ENCODE measurements at places on chromosomes 4 and X.

GRCh38 chr4:32798471-32799159, 2078.4 kb downstream of the PCDH7 start:
- DNase-seq: no peak

DNA sequence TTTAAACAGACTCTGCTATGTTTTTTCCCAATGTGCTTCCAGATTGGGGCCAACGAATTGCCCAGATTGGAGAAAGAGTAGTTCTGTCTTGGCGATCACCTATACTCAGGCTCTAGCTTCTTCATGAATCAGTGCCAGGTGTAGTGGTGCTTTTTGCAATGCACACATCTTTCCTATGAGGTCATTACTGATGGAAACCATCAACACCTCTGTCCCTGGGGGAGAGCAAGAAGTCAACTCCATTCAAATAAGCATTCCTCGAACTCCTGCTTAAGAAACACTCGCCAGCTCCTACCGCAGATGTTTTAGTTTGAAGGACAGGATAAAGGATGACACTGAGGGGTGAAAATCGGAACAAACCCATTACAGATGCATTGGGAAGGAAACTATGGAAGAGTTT, 156.5 kb upstream of the DKK2 start:
- DNase-seq: no peak

DNA sequence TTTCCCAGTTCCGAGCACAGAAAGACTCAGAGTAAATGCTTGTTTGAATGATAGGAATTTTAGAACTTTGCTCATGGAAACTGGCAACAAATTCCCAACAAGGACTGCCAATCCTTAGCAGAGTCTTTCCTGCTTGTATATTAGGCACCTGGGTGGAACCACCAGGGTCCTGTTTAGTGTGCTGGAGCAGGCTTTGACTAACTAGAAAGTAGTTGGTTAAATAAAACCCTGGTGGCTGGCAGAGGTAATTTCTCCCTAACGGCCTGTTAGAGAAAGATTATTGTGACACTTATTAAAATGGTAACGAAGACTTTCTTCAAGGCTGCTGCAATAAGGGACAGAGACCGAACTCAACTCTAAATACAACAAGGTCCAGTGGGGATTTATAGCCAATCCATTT, 103.6 kb upstream of the TEX13D start:
- no peak for DNase-seq

DNA sequence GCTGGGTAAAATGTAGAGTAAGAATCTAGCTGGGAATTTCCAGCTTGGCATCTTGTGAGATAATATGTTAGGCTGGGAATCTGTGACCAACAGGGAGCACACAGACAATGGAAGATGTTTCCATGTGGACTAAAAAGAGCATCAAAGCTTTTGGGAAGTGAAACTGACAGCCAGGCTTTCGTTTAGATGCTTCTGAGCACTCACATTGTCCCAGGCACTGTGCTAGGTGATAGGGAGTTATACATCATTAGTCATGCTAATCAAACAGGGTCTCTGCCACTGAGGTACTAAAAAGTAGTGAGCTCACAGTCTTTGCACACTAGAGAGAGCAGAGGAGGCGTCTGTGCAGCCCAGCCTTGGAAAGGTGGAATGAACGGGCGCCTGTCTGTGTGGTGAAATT, 101.9 kb upstream of the SCOC start:
- DNase-seq: no peak

GRCh38 chr4:146178126-146178525, 2.6 kb downstream of the LSM6 start:
- DNase-seq: no peak

DNA sequence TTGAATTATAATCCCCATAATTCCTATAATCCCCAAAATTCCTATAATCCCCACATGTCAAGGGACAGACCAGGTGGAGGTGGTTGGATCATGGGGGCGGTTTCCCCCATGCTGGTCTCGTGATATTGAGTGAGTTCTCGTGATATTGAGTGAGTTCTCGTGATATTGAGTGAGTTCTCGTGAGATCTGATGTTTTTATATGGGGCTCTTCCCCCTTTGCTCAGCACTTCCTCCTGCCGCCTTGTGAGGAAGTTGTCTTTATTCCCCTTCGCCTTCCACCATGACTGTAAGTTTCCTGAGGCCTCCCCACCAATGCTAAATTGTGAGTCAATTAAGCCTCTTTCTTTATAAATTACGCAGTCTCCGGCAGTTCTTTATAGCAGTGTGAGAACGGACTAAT, 36.6 kb upstream of the GPR78 start:
- no peak for DNase-seq

- DNase-seq: no peak
Observed at GRCh38 chr4:52836678-52837077, 25.4 kb upstream of the RASL11B start.

DNA sequence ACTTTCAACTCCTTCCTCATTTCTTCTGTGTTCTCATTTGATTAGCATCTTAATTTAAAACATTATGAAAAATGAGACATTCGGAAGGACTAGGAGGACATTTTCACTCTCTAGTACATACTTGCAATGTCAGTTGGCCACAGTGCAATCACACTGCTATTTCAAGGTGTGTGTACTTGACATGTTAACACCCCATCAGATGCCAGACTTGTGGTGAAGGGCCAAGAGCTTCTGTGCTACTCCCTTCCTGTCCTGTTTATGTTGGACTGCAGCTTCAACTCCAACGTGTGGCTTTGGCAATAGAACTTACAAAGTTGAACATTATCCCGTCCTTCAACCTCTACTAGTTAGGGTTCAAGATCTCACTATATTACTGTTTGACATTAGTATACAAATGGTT, 221.0 kb downstream of the PALLD start:
- no peak for DNase-seq

DNA sequence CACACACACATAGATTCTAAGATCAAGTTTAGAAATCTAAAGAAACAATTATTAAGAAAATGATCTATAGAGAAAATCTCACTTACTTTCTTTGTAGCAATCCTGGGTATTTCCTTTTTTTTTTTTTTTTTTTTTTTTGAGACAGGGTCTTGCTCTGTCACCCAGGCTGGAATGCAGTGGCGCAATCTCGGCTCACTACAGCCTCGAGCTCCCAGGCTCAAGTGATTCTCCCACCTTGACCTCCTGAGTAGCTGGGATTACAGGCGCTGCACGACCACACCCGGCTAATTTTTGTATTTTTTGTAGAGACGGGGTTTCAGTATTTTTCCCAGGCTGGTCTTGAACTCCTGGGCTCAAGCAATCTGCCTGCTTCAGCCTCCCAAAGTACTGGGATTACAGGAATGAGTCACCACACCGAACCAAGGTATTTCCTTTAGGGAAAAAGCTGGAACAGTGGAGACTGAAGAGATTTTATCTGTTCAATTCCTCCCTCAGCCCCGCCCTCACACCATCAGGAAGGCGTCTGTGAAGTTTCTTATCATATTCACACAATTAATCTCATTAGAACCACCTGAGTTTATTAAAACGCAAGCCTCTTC, at the start of gene TRIML2:
Gene TRIML2, minus strand, starts transcription at position 447 of the 599 bp plus-strand sequence. CDS start 4,235 bp downstream, outside the sequence.
- no peak for DNase-seq

GRCh38 chr4:185222598-185222997, 13.2 kb downstream of the SNX25 start:
- no peak for DNase-seq

GRCh38 chr4:128582427-128582870, 227.1 kb upstream of the JADE1 start:
- DNase-seq: no peak

GRCh38 chr4:166432842-166433241, 559.8 kb downstream of the TLL1 start:
- no peak for DNase-seq

DNA sequence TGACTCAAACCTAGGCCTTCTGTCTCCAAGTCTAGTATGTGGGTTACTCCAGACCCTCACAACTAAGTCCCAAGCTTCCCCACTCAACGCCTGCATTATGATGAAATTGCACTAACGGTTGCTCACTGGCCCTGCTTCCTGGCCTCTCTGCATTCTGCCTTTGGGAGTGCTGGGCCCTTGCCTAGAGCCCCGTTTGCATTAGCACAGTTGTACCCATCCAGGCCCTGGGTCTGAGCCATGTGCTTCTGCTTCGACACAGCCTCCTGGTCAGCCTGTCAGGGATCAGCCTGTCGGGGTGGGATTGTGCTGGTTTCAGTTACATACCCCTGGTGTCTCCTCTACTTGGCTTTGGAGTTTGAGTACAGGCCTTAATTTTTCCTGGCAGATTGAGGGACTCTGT, 58.4 kb downstream of the DCUN1D4 start:
- no peak for DNase-seq

DNA sequence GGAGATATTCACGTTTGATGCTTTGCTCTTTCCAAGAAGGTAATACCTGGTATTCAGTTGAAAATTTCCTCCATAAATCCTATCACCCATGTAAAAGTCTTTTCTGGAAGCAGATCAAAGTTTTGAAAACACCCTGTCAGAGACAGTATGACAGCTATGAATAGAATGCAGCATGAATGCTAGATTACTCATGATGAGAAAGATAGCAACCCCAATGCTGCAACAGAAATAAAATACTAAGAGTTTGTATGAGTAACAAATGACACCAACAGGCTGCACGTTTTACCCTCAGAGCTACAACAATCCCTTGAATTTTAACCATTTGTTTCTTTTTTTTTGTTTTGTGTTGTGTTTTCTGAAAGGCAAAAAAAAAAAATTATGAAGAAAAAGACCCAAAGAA, 108.6 kb downstream of the ARHGAP6 start:
- no peak for DNase-seq

- no peak for DNase-seq
Observed at GRCh38 chr4:86870442-86871069, 21.4 kb upstream of the SLC10A6 start.

GRCh38 chr4:187615972-187616371, 379.6 kb upstream of the ZFP42 start:
- DNase-seq: no peak

DNA sequence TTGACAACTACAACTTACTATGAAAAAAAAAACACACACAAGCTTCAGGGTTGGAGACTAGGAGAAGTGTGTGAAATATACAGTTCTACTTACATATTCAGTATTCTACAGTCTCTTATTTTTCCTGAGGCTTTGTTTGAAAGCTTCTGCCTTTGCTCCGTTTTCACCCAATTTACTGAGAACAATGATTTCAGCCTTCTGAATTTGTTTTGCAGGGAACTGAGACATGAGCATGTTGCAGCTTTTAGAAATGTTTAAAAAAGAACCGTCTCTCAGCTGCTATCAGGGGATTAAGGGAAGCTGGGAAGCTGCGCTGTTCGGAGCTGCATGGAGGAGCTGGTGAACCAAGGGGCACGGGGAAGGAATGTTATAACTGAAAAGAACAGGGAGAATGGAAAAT, 85.7 kb downstream of the QDPR start:
- no peak for DNase-seq

DNA sequence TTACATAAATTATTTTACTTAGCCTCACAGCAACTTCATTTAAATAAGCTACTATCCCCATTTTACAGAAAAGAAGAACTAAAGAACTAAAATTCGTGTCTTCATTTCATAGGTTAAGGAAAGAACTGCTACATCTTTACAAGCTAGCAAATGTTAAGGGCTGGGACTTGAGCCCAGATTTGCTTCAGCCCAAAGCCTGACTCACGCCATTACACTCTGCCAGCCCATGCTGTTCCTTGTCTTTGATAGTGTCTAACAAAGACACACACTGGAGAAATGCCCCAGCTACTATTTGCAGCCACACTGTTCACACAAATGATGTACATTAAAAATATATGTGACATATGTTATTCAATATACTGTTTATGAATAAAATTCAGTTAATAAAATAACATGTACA, 29.0 kb upstream of the ERVMER34-1 start:
- no peak for DNase-seq

- DNase-seq: no peak
Observed at GRCh38 chr4:136319789-136320464, 1212.4 kb downstream of the PCDH18 start.

DNA sequence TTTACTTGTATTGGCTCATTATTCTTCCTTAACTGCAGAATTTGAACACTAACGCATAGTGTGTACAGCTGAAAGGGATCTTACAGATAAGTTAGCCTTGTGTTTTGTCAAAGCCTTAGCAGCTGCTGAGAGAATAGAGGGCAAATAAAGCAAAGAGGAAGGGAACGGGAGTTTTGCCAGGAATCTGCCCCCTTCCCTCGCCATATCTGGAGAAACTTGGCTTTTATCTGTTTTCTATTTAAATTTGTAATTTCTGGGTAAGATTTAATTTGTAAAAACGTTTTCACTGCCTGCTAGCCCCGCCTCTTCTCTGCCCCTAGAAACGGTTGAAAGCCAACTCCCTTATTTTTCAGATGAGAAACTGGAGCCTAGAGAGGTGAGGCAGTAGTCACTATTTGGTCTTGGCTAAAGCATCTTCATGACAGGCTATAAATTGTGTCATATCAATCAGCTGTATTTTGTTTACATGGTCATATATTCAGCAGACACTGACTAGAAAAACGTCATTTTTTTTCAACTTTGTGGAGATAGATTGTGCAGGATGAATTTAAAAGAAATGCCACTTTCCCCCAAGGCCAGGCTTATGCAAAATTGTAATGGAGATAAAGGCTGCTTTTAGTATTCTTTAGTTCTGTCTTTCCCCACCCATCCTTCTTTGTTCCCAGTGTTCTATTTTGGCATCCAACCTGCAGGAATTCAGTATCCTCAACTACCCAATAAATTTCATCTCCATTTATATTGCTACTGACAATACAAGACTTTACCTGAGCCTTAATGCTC, 319.4 kb downstream of the SH2D1A start:
- no peak for DNase-seq
